ENCODE measurements at places on chromosomes 3 and 15.

- DNase-seq: no peak
Measured at GRCh38 chr3:25385807-25386460, 42.1 kb upstream of the RARB start.

DNA sequence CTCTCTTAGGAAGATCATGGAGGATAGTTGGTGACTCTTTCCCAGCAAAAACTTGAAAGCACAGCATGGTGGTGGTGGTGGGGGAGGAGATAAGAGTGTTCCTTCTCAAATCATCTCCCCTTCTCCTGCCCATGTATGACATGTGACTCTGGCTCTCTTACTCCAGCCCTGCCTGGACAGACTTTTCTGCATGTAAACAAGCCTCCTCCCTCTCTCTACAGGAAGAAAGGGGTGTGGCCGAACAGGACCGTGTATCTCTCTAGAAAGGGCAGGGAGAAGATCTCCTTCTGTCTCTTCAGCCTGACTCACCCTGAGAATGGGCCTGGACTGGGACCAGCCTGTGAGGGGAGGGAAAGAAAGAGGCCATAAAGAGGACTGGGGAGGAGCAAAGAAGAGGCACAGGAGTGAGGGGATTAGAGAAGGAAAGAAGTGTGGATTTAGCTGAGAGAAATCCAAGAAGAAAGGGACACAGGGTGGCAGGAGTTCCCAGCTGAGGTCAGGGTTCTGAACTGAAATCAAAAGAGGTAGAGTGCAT is 1.5 kb downstream of the CELF6 start:
- DNase-seq: no peak

GRCh38 chr3:69320871-69321271 is 65.0 kb downstream of the FRMD4B start:
- no peak for DNase-seq

- no peak for DNase-seq
Measured at GRCh38 chr3:11711876-11712275, 68.2 kb upstream of the VGLL4 start.

GRCh38 chr15:35118960-35119359 is 33.9 kb upstream of the NANOGP8 start:
- no peak for DNase-seq

DNA sequence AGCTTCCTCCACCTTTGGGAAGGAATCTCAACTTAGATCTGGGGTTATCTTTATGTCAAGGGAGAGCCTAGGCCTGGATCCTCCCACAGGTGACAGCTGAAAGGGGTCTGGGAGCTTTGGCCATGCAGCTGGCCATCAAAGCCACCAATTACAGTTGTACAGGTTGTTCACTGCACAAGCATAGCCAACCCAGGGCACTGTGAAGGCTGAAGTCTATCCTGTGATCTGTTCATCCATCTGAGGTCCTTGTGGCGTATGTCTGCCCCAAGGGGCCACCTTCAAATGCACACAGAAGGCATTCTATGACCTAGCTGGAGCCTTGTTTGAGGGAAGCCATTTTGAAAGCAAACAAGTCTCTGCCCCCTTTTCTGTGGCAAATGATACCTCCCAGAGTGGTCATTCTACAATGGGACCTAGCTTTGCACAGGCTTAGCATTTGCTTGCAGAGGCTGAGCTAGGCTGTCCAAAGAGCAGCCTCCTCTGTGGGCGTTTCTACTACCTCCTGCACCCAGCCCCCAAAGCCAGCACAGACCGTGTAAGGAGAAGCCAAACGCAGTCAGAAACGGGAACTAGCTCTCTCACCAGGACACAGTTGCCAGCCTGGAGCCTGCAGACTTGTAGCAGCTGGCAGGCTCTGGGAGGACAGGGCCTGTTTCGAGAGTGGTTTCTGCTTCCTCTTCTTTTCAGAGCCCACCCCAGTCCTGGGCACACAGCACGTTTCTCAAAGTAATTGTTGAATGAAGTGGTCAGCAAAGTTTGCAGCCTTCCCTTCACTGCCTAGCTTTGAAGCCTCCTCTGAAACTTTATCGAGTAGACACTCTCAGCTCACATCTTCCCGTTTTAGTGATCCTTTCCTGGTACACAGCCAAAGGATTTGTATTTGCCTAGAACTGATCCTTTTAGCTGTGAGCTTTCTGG is 157.3 kb upstream of the SMAD3 start:
- DNase-seq: no peak

Data from H4 (cell line).